ENCODE measurements at places on chromosomes 13 and 19.

GRCh38 chr13:50326811-50327210 is 311.6 kb downstream of the KCNRG start:
- DNase-seq: no peak

GRCh38 chr19:52200044-52200443 is 10.2 kb downstream of the PPP2R1A start:
- DNase-seq: no peak

DNA sequence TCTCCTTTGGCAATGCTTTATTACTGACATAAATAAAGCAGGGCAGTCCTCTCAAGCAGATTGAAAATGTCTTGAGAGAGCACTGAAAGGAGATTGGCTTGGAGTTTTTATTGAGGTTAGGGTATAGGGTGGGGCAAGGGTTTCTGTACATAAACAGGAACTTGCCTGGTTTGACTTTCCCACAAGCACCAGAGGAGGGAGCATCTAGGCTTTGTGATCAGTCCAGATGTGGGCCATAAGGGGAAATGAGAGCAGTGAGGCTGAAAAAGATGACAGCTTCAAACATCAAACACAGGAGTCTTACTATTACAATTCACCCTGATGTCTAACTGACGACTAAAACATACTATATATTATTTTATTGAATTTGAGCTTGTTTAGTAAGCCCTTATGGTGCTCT is 260.9 kb downstream of the MTUS2 start:
- no peak for DNase-seq

DNA sequence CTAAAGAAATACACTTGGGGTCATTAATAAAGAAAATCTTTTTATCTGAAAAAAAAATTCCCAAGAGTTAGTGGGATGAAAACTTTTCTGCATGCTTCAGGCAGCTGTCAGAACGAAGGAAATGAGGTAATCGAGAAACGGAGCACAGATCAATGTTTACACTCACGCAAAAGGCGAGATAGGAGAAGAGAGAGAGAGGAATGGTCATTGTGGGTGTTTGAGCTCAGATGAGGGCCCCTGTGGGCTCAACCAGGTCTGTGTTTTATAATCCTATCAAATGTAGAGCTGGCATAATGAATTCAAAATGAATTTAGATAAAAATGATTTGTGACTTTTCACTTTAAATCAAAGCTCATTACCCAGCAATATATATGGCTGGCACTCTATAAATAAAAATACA is 6.3 kb upstream of the RXFP2 start:
- no peak for DNase-seq

DNA sequence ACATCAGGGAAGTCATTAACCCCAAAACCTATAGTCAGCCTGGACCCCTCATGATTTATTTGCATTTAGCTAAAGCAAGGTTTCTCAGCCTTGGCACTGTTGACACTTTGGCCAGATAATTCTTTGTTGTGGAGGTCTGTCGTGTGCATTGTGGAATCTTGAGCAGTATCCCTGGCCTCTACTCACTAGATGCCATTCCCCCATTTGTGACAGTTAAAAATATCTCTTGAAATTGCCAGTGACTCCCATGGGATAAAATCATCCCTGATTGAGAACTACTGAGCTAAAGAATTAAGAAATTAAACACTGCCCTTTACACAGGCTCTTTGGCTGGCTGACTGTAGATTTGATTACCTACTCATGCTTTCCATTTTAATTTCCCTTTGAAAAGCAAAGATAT is 102.7 kb downstream of the LMO7 start:
- no peak for DNase-seq

DNA sequence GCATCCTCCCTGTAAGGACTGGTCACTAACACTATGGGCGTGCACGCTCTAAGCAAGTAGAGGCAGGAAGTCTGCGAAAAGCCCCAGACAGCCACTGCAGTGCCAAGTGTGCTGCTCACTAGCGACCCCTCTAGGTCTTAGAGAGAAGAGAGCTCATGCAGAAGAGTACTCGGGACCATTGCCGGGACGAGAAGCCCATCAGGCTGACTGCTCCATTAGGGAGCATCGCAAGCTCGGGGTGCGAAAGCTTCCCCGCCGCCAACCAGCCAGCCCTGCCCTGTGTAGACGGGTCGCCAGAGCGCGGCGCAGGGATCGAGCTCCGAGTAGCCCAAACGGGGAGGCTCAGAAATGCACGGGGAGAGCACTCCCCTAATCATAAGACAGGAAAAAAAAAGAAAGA is 16.6 kb downstream of the POU4F1 start:
- no peak for DNase-seq

- no peak for DNase-seq
These were observed 493 bp downstream of the YIPF2 start for GRCh38 chr19:10927730-10928562.

DNA sequence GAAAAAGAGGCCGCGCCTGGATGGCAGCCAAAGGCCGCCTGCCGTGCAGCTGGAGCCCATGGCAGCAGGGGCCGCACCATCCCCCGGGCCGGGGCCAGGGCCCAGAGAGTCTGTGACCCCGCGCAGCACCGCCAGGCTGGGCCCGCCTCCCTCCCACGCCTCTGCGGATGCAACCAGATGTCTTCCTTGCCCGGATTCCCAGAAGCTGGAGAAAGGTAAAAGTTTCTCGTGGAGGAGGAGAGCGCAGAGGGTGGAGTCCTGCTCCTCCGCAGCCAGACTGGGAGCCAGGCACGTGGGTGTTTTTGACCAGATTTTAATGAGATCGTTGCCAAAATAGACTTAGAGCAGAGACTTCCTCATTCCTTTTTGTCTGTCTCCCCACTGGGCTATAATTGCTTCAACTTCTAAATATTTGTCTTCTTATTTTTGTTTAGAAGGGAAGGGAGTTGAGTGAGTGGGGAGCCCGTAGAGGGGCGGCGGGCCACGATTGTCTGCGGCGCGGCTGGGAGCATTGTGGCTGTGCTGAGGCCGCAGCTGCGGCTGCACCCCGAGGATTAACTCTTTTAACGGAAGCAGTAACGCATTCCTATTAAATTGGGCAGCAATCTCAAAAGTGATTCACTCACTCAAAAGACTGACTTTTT is 22.8 kb upstream of the NDUFS7 start:
- DNase-seq: peak; percentile 90

GRCh38 chr19:3660493-3661219 is 34.1 kb upstream of the CACTIN start:
- DNase-seq: no peak

DNA sequence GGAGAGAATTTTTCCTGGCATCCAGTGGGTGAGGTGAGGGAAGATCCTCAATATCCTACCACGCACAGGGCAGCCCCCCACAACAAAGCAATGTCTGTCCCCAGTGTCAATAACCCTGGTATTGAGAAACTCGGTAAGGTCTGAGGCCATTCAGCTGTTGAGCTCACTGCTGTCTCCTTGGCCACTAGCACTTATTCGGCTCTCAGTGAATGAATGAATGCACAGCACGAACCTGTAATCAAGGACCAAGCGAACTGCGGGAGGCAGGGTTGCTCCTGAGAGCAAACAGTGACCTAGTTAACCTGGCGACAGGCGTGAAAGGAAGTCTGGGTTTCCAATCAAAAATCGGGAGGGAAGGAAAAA is 640 bp downstream of the ZSCAN5A start:
- DNase-seq: peak; percentile 46

GRCh38 chr13:46964789-46965527 is 68.1 kb upstream of the HTR2A start:
- no peak for DNase-seq

GRCh38 chr13:44306371-44307192 is 67.0 kb upstream of the SERP2 start:
- no peak for DNase-seq

All from osteocyte (in vitro differentiated cells).